ENCODE measurements at places on chromosomes 3 and 15.

DNA sequence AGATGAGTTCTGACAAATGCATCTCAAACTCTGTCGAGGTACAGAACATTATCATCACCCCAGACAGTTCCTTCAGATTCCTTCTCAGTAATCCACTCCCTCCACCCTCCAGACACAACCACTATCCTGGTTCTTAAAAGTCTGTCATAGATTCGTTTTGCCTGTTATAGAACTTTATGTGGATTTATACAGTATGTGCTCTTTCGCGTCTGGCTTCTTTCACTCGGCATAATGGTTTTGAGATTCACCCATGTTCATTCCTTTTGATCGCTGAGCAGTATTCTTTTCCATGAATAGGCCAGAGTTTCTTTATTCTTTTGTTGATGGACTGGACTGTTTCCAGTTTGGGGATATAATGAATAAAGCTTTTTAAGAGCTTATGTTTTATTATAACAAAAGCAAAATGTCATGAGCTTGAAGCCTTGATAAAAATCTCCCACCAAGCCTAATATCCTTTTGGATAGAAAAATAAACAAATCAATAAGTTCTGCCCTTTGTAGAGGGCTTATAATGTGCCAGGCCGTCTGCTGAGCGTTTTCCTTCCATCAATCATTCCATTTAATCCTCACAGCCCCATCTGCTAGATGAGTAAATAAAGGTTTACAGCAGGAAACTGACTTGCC, 21.3 kb upstream of the RFTN1 start:
- DNase-seq: no peak

- no peak for DNase-seq
These were observed 269.2 kb downstream of the THSD4 start for GRCh38 chr15:71384501-71384900.

- no peak for DNase-seq
These were observed 70.4 kb upstream of the TAMM41 start for GRCh38 chr3:11917051-11917450.

DNA sequence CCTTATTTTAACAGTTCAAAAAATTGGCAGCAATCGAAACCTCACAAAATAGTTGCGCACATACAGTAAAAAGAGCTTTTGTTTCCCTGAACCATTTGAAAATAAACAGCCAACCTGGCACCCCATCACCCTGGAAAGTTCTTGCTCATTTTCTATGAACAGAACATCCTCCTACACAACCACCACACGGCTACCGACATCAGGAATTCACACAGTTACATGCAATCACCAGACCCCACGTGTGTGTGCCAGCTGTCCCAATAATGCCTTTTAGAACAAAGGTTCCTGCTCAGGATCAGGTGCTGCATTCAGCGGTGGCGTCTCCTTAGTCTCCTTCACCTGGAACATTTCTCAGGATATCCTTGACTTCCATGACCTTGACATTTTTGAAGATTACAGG, 186.5 kb downstream of the KLF13 start:
- no peak for DNase-seq

DNA sequence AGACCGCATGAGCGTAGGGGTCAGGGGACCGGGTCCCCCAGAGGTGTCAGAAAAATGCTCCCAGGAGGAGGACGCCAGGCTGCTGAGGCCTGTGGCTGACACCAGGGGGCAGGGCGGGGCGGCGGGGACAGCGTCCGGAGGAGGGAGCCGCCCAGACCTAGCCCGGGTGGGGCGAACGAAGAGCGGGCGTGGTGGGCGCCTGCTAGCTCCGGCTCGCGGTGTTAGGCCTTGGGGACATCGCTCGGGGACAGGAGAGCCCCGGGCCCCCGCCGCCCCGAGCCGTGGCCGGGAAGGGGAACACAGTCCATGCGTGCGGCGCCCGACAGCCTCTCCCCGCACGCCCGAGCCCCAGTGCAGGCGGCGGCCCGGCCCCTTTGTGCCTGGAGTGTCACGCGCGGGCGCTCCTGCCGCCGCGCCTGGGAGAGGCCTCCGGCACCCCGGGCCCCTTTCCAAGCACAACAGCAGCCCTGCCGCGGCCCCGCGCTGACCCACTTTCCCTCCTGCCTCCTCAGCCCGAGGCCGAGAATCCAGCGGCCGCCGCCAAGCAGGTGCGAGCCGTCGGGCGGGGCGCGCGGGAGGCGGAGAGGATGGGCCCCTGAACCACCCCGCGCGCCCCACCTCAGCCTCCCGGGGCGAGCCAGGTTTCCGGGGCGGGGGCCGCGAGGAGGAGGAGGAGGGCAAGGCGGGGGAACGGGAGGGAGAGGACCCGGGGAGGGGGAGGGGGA, 111.0 kb upstream of the KLF13 start:
- DNase-seq: peak; percentile 76

- no peak for DNase-seq
These were observed 143.8 kb downstream of the SV2B start for GRCh38 chr15:91243826-91244225.

DNA sequence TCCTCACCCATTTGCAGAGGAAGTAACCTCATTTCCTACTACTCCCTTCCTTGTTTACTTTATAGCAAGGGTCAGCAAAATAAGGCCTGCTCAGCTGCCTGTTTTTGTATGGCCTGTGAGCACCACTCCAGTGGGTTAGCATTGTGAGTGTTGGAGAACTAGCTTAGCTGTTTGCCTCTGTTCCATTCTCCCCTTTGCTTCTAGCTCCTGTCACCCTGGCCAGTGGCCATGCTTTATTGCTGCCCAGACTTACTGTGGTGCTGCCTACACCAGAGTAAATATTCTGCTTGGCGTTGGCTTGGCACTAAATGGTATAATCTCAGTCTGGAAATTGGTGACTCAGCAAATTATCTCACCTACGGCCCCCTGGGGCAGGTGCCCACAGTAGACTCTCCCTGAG, 8.8 kb downstream of the PDCD6IP start:
- DNase-seq: no peak

- no peak for DNase-seq
These were observed 449.4 kb upstream of the PPP2R3A start for GRCh38 chr3:135516143-135516542.

DNA sequence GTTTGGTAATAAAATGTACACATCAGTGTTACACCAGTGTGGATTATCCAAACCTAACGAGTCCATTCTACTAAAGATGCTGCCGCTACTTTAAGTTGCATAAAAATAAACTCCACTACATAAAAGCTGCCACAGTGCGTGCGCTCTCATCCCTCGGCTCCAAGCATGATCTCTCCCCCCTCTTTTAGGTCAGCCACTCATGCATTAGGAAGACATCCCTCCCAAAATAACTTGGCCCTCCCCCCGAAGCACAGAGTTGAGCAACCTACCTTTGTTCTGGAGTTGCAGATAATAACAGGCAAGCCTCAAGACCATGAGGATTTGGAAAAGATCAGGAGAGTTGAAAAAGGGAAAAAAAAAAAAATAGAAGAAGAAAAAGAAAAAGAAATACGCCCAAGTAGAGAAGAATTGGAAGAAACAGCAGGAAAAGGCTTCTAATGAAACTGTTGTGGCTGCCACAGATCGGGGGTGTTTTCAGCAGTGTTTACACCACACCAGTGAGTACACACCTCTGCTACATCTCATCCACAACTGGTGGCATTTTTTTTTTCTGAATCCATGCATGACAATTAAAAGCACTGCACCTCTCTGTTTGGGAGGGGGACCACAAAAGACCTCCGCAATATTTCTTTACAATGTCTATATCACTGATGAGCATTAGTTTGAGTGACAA, 339.2 kb downstream of the FOXP1 start:
- no peak for DNase-seq

GRCh38 chr3:123377243-123377740, 71.6 kb downstream of the ADCY5 start:
- DNase-seq: no peak

DNA sequence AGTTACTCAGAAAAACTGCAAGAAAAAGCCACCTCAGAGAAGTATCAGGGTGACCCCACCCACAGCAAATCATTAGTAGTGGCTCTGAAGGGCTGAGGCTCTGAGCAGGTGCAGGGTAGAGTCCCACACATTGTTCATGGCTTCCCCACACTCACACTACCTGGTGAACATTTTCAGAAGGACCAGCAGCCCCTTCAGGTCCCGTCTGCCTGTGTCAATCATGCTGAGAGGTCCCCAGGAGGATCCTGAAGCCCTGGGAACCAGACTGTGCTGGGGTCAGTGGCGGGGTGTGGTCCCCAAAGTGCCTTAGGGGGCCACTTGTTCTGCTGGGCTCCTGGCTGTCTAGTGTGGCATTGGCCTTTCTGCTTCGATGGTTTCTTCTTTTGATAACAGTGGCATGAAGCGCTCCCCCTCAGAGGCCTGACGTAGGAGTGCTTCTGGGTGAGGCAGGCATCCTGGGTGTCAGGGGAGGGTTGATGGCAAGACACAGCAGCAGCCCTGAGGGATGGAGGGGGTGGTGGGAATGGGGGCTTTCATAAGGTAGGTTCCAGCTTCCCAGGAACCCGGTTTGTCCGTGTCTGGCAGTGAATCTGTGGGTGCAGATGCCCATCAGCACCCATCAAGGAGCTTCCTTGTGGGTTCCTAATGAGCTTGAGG, 19.0 kb upstream of the FANCD2 start:
- DNase-seq: no peak

GRCh38 chr3:196971094-196971698, 2.6 kb upstream of the PIGZ start:
- no peak for DNase-seq

GRCh38 chr3:96631050-96631449, 183.3 kb upstream of the EPHA6 start:
- DNase-seq: no peak

GRCh38 chr3:118813472-118813871, 221.2 kb downstream of the IGSF11 start:
- DNase-seq: no peak

DNA sequence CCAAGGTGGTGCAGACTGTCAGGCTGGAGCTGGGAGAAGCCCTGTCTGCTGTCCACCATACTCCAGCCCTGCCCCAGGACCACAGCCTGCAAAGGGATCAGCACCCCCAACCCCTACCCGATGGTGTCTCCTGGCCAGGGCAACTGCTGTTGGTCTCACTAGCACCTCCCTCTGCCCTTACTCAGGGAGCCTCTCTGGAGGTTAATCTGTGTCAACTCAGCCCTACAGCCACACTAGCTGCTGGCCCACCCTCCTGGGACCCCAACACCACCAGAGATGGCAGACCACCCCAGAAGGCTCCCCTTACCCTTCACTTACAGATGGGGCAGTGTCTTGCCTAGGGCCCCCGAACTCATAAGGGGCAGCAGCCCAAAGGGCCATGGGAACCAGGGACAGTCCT, 65.2 kb downstream of the TLE3 start:
- DNase-seq: no peak

DNA sequence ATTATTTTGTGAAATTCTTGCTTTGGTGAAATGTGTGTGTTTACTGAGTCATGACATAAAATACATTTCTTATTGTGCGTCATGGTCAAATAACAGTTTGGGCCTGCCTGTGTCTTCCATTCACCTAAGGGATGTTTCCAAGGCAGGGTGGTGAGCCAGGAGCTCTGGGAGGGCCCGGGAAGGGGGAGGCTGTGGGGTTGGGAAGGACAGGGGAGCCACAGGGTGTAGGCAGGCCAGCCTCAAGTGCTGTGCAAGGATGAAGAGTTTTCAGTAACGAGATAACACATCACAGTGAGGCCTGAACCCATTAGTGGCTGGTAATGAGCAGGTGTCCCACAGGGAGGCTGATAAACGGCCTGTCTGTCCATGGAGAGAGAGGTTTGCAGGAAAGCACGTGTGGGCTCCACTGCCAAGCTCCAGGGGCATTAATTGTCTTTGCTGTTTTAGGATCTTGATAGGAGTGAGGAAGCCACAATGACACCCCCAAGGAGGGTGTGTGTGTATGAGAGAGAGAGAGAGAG, 35.6 kb upstream of the SEC13 start:
- DNase-seq: no peak

Measured in GM19239 (cell line).